Fibroblast of skin of right quadriceps (primary cell): ENCODE measurements at places on chromosomes 6 and 20.

DNA sequence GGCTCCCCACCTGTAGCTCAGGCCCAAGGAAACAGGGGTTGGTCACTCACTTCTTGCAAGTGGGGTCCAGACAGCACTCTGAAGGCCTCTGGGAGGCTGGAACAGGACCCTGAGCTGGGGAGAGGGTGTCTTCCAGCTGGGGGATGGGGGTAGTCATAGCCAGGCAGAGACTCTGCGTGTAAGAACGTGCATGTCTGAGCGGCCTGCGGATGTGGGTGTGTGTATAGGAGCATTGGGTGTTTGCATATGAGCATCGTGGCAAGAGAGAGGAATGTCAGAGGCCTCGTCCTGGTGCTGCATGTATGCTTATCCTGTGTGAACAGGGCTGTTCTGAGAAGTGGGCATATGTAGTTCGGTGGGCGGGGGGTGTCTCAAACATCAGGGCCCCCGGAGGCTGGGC lies 12.1 kb downstream of the BPIFB3 start:
- no peak for DNase-seq

GRCh38 chr6:57109880-57110279 lies 19.9 kb downstream of the ZNF451 start:
- DNase-seq: peak; percentile 34

- DNase-seq: peak; percentile 36
Observed at GRCh38 chr6:50361641-50362331, 312.1 kb upstream of the DEFB112 start.

- DNase-seq: no peak
Observed at GRCh38 chr20:42700372-42700771, 489.3 kb downstream of the PTPRT start.

- DNase-seq: peak; percentile 31
Observed at GRCh38 chr6:147194652-147195411, 9.4 kb upstream of the STXBP5 start.
